HS-5 (cell line): ENCODE measurements at places on chromosomes 7 and 10.

DNA sequence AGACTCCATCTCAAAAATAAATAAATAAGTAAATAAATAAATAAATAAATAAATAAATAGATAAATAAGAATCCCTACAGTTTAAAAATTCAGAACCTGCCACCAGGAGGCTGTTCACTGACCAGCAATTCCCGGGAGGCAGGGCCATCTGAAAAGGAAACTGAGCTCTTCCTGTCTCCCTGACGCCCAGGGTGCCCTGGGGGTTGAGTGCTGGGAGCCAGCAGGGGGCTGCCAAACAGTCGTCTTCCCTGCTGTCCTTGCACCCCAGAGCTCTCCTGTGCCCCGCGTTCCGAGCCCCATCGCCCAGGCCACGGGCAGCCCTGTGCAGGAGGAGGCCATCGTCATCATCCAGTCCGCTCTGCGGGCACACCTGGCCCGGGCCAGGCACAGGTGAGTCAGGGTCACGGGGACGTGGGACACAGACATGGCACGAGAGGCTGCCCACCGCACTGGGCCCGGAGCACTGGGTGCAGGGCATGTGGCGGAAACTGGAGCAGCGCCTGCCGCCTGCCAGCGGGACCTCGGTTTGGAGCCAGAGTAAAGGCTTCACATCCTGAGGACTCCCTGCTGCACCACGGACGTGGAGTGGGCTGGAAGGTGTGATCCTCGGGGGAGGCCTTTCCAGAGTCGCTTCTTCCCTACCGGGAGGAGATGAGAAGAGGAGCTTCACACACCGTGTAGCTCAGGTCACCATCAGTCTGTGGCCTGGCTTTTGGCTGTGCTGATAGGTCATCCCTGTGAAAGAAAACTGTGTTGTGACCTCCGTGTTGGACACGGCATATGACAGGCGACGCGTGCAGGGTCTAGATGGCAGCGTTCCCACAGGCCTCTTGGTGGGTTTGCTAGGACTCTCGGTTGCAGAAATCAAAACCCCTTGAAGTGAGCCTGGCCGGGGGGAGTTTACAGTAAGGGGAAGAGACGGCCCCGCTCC, 25.9 kb upstream of the TTYH3 start:
- DNase-seq = no peak

DNA sequence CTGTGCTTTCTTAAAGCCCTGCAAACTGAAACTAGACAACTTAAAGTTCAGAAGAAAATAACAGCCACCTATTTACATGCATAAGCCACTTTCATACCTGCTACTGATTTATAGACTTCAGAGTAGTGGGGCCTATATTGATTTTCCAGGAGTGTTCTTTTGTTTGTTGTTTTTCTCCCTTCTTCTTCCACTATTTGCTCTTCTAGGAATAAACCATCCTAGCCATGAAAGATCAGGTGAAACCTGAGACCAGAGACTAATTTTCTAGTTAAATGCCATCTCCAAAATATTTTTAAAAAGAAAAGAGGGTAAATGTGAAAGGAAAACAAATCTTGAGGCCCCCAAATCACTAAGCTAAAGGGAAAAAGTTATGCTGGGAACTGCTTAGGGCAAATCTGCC, 72.4 kb upstream of the C1GALT1 start:
- no peak for DNase-seq

DNA sequence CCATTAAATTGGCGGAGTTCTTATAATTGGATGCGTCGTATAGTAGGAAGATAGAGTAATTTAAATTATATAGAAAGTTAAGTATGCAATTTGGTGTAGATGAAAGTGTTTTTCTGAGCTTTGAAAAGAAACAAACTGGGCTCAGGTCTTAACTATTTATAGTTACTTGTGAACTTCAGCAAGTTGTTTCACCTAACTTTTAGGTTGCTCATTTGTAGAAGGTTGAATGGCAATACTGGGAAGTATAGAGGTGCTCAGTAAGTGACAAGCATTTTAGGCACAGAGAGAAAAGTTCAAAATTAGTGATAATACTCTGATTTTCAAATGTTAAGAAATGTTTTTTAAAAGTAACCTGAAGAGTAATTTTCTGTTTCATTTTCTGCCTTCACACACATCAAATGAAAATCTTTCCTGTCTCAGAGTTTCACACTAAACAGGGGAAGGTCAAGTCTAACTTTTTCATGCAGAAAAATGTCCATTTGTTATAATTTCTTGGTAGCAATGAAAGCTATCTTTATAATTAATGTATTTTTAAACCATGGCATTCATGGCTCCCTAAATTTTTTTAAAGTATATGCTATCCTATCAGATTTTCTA, 146.5 kb downstream of the PHF14 start:
- no peak for DNase-seq

GRCh38 chr7:116702046-116702785, 30.2 kb downstream of the MET start:
- no peak for DNase-seq

DNA sequence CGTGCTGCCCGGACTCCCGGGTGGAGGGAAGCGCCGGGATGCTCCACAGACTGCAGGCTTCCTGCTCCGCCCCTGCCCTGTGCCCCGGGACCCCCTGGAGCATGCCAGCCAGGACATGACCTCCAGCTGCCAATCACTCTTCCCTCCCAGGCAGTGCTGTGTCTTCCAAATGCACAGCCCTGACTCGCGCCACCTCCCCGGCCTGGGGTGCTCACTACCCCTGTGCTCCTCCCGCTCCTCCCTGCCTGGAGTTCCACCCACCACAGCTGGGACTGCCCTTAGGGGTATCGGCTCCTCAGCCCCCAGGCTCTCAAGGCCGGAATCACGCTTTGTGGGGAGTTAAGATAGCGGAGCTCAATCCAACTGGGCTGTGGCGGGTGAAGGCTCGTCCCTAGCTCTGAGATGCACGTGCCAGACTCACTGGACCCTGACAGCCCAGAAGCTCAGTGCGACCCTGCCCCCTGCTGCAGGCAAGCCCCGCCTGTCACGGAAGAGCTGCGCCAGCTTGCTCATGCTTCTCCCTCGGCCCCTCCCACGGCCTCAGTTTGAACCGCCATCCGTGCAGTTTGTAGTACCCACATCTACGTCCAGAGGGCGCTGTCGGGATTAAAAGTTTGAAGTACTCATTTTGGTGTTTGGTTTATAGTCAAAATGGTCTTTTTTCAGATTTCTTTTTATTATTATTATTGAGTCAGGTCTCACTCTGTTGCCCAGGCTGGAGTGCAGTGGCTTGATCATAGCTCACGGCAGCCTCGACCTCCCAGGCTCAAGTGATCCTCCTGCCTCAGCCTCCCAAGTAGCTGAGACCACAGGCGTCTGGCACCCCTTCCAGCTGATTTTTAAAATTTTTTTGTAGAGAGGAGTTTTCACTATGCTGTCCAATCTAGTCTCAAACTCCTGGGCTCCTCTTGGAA, 142.5 kb upstream of the TCERG1L start:
- no peak for DNase-seq

- no peak for DNase-seq
Observed at GRCh38 chr7:155486783-155487508, 29.0 kb downstream of the EN2 start.

GRCh38 chr10:104128214-104128613, 6.2 kb downstream of the SFR1 start:
- no peak for DNase-seq

GRCh38 chr10:6625428-6625827, 45.4 kb upstream of the PRKCQ start:
- no peak for DNase-seq

GRCh38 chr10:43353495-43354329, 17.7 kb upstream of the FXYD4 start:
- DNase-seq = no peak

DNA sequence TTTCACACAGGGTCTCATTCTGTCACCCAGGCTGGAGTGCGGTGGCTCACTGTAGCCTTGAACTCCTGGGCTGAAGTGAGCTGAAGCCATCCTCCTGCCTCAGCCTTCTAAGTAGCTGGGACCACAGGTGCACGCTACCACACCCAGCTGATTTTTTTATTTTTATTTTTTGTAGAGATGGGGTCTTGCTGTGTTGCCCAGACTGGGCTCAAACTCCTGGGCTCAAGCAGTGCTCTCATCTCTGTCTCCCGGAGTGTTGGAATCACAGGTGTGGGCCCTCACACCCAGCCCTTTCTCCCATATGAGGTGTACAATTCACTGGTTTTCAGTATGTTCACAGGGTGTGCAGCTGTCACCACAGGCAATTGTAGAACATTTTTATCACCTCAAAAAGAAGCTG, 5.2 kb downstream of the INPP5A start:
- DNase-seq = no peak

DNA sequence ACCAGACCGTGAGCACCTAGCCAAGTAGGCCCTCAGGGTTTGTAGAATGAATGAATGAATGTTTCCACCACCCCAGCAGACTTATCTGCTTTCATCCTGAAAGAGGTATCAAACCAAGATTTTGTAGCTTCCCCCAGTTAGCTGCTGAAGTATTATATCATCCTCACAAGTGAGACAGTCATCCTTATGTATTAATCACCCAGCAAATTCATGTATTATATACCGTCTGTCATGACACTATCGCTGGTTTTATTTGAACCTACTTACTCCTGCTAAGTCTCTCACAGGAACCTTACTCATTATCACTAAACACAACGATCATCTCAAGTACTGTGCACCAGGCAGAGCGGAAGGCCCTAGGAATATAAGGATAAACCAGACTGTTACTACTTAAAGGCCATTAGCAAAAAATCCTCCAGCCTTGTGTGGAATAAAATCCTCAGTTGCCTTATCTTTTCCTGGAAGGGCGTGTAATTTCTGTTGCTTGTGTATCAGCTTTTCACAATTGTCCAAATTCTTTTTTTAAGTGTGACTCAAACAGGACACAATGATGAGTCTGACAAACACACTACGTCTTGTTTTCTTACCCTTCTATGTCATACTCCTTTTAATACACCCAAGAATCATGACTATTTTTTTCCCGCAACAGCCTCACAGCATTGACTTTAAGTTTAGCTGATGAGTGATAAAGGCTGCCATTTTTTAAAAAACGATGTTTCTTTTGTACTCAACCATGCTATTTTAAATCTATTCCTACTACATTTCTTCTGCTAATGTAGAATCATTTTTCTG, 176.1 kb upstream of the KLF14 start:
- DNase-seq = no peak

- no peak for DNase-seq
Observed at GRCh38 chr7:117666689-117667088, 186.9 kb downstream of the CFTR start.

GRCh38 chr10:3500408-3500856, 284.6 kb downstream of the KLF6 start:
- no peak for DNase-seq
